ENCODE measurements at places on chromosomes 1 and 21. TPM values are rescaled to one million over a fixed set of nuclear protein-coding genes. Genes with fewer than 3 reads are reported as not detected.
A peak's percentile ranks its signal among the peaks of the same experiment; 100 is the strongest.

- H3K4me3 ChIP-seq = no peak overlapping the region
- DNase-seq = no peak
- peaks cover 4% of the 10 kb centered on the region for H3K36me3 ChIP-seq
- no peak overlapping the region for H3K27ac ChIP-seq
Observed at GRCh38 chr1:14884614-14885175, 268.9 kb upstream of the TMEM51 start.

- H3K4me1 ChIP-seq = no peaks in the 10 kb centered on the region
- no peaks in the 10 kb centered on the region for H3K36me3 ChIP-seq
- no peak overlapping the region for H3K27ac ChIP-seq
- no peak overlapping the region for H3K4me3 ChIP-seq
- H3K27me3 ChIP-seq = no peaks in the 10 kb centered on the region
- DNase-seq = no peak
Observed at GRCh38 chr1:81151206-81151605, 649.5 kb upstream of the ADGRL2 start.

DNA sequence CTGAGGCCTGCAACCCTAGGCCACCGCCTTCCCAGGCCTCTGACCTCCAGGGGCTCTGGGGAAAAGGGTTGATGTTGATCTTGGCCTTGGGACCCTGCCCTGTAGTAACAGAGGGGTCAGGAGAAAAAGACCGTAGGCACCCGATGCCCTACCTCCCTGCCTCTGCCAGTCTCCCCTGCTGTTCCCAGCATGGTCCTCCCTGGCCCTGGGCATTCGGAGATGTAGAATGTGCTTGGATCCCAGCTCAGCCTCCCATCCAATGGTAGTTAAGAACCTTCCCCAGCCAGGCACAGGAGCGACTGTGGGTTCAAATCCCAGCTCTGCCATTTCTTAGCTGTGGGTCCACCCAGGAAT, 72.0 kb upstream of the TARDBP start:
- DNase-seq = no peak
- H3K27me3 ChIP-seq = peaks cover 16% of the 10 kb centered on the region
- H3K4me1 ChIP-seq = peaks cover 24% of the 10 kb centered on the region
- no peak overlapping the region for H3K27ac ChIP-seq
- no peak overlapping the region for H3K4me3 ChIP-seq

DNA sequence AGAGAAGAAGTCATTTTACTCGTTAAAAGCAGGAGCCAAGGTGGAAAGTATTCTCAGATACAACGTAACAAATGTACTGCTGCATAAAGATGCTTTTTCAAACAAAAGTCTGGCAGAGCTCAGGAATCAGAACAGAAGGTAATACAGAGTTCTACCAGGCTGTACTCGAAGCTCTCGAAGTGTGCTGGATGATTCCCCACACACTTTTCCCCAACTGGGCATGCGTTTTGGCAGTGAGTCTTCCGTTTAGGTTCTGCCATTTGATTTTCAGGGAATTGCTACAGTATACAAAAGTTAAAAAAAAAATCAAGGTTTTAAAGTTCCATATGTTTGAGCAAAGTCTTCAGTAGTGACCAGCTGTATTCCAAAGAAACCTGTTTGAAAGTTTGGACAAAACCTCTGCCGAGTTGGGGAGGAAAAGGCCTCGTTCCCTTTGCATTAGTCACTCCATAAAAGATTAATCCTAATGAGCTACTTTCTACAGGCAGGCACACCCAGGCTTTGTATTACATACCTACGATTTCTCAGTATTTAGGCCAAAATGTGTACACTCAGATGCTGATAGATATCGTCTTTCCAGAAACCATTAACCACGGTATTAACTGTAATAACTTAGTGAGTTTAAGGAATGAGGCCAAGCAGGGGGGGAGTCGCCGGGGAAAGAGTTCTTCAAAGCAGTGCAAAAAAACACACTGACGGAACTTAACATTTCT, 477.1 kb downstream of the LMO4 start:
- no peaks in the 10 kb centered on the region for H3K36me3 ChIP-seq
- no peak for DNase-seq
- peak overlapping the region; percentile 82 for H3K27ac ChIP-seq
- peaks cover 18% of the 10 kb centered on the region for H3K4me1 ChIP-seq

- peaks cover 2% of the 10 kb centered on the region for H3K27me3 ChIP-seq
- DNase-seq = no peak
- peak overlapping the region; percentile 93 for H3K4me3 ChIP-seq
- H3K36me3 ChIP-seq = peaks cover 33% of the 10 kb centered on the region
Observed at GRCh38 chr1:108199201-108199691, 897 bp downstream of the SLC25A24 start.

The CD244 gene
- 0.50 TPM for total RNA-seq

The F3 gene
- 102 TPM for total RNA-seq

DNA sequence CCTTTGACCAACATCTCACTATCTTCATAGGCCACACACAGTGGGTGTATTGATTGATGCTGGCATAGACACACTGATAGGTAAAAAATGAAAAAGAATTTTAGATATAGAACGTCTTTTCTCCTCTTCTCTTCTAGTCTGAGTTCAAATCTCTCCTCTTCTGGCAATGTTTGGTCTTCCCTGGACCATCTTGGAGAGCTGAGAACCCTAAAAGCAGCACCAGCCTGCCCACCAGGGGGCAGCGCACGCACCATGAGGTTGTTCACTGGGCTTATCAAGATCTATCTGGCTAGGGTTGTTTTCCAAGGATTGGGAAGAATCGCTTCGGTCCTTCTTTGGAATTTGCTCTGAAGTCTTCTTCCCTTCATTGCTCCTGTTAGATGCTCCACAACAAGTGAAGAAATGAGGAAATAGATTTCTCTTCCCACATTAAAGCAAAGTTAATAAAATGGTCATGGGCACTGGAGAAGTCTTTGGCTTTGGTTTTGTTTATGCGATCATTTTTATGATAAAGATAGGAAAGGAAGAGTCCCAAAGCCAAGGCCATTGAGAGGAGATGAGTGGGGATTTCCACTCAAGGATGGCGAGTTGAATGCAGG, 104.0 kb upstream of the OLIG2 start:
- H3K36me3 ChIP-seq = no peaks in the 10 kb centered on the region
- H3K27ac ChIP-seq = no peak overlapping the region
- H3K4me3 ChIP-seq = no peak overlapping the region
- no peaks in the 10 kb centered on the region for H3K4me1 ChIP-seq
- H3K27me3 ChIP-seq = peaks cover 15% of the 10 kb centered on the region

The TGFB2 gene
- 18.4 TPM for total RNA-seq

DNA sequence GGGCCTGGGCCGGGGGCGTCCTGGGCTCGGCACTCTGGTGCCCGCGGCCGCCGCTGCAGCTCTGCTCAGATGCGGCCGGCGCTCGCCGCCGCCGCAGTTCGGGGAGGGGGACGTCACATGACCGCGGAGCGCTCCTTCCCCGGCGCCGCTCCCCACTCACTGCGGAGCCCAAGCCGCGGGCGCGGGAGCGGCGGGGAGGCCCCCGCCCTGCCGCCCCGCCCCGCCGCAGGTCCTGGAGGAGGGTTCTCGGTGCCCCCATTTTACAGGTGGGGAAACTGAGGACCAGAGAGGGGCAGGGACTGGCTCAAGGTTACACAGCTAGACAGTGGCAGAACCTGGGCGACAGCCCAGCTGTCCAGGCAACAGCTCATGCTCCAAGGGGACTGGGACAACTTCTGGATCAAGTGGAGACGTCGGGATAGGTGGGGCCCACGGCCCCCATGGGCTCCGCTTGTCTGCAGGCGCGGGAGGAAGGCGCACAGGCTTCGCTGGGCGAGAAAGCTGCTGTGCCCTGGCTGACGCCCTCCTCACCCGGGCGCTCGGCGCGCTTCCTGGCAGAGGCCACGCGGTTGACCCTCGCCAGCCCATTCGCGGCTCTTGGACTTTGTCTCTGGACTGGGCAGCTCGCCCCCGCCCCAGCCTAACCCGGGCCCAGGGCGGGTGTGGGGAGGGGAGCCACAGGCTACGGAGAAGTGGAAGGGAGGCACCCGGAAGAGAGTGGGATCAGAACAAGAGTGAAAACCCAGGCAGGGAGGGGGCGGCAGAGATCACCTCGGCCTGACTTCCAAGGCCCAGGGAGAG, at the start of gene RAP1GAP:
TSS of gene RAP1GAP (minus strand) at position 100 of the 801 bp plus-strand sequence. CDS start 49,325 bp downstream, outside the sequence.
- DNase-seq = no peak
- H3K27ac ChIP-seq = no peak within 1 kb of the TSS
- peaks cover 31% of the 10 kb centered on the region for H3K4me1 ChIP-seq
- peak within 1 kb of the TSS; percentile 52 for H3K4me3 ChIP-seq
